ENCODE measurements at places on chromosomes 6 and 20. TPM values are rescaled to one million over a fixed set of nuclear protein-coding genes. Genes with fewer than 3 reads are reported as not detected.
A peak's percentile ranks its signal among the peaks of the same experiment; 100 is the strongest.

DNA sequence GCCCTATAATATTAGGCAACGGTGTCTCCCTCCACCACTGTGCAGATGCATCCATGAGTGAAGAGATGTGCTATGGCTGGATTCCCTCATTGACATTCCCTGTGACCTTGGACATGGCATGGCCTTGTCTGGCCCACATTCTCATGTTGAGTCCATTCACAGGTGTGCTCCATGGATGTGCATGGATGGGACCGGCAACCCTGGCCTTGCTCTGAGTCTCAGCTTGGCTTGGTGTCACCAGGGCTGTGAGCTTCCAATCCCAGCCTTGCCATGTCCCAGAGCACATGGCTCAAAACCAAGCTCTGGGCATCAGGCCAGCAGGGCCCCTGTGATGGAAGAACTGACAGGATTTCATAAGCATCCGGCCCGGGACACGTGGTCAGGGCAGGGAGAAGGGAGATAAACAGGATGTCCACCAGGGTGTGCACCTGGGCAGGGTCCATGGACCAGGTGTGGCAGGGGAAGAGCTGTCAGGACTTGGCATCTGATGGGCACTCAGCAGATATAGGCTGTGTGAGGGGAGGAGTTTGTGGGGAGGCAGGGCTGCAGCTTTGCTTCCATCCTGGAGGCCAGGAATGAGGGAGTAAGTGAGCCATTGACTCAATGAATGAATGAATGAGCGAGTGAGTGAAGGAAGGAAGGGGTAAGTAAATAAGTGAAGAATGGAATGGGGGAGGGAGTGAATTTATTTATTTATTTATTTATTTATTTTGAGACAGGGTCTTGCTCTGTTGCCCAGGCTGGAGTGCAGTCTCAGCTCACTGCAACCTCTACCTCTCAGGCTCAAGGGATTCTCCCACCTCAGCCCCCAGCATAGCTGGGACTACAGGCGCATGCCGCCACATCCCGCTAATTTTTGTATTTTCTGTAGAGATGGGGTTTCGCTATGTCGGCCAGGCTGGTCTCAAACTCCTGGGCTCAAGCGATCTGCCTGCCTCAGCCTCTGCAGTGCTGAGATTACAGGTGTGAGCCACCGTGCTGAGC lies 15.7 kb downstream of the NRSN2 start:
- DNase-seq = peak; percentile 34

DNA sequence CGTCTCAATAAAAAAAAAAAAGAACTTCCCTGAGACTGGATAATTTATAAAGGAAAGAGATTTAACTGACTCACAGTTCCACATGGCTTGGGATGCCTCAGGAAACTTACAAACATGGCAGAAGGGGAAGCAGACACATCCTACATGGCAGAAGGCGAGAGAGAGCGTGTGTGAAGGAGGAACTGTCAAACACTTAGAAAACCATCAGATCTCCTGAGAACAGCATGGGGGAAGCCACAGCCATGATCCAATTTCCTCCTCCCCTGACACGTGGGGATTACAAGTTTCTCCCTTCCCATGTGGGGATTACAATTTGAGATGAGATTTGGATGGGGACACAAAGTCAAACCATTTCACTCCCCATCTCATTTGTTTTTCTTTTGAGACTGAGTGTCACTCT lies 46.6 kb upstream of the TFAP2C start:
- DNase-seq = no peak

GRCh38 chr6:1390946-1391799 lies 1.8 kb downstream of the FOXF2 start:
- peak; percentile 71 for DNase-seq

GRCh38 chr20:10715035-10715434 lies 41.2 kb upstream of the JAG1 start:
- DNase-seq = no peak

DNA sequence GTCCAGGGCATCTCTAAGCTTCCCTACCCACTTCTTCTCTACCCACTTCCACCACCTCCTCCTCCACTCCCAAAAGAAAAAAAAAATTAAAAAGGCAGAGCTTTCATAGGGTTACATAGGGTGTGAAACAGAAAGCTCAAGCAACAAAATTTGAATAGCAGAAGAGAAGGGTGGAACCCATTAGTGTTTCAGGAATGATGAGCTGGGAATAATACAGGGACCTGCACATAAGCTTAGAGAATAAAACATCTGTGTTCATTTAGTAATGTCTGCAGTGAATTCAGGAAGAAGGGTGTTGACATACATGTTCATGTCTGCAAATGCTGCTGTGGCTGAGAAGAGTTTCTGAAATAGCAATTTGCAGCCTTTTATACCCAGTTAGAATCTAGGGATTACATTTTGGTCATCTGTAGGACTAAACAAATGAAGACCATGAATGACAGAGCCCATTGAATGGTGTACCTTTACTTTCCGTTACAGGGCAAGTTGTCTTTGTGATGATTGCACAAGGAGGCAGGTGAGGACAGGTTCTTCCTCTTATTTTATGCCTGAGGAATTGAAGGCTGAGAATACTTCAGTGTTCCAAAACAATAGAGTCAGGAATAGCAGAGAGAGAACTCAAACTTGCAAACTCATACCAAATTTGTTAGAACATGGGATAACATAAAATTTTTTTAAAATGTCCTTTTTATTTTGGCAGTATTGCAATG lies 975.1 kb downstream of the TFAP2A start:
- DNase-seq = no peak

- DNase-seq = no peak
These were observed 19.6 kb upstream of the PKHD1 start for GRCh38 chr6:52106994-52107393.

- DNase-seq = peak; percentile 52
These were observed 420.9 kb upstream of the PLCB4 start for GRCh38 chr20:8647961-8648441.

DNA sequence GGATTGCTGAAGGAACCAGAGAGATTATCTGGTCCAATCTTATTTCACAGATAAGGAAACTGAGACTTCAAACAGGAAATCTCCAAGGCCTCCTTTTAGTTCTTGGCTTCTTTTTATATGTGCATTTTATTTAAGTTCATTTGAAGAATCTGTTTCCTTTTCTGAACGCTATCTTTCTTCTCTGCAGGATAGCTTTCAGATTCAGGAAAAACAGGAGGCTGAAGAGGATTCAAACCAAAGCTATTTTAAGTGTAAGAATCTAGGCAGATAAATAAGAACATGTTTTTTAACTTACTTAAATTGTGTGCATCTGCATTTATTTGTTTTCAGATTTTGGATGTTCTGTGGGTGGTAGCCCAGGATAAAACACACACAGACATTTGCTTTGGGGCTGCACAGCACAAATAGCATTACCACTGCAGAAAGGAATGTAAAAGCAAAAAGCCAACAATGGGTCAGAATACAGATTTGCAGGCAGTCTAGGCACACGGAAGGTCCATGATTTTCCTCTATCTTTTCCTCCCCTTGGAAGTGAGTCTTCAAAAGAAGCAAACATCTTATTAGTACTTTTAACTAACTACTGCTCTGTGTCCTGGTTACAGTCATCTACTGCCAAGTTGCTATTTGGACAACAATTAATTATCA lies 188.8 kb upstream of the TBX18 start:
- no peak for DNase-seq

- DNase-seq = peak; percentile 85
These were observed 45.5 kb downstream of the ANKS1A start for GRCh38 chr6:34934516-34934915.

GRCh38 chr20:24576447-24576846 lies 107.0 kb downstream of the SYNDIG1 start:
- DNase-seq = no peak

- DNase-seq = no peak
These were observed 10.4 kb downstream of the ADTRP start for GRCh38 chr6:11767978-11768756.

GRCh38 chr20:31790401-31790800 lies 28.8 kb upstream of the MYLK2 start:
- no peak for DNase-seq

DNA sequence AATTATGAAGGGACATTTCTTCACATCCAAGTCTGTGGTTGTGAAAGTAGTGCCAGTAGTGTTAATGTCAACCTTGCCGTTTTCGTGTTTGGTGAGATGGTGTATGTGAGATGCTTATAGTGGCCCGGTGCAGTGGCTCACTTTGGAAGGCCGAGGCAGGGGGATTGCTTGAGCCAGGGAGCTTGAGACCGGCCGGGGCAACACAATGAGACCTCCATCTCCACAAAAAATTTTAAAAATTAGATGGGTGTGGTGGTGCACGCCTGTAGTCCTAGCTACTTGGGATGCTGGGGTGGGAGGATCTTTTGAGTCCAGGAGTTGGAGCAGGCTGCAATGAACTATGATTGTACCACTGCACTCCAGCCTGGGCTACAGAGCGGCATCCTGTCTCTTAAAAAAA lies 37.4 kb downstream of the PNLDC1 start:
- no peak for DNase-seq

DNA sequence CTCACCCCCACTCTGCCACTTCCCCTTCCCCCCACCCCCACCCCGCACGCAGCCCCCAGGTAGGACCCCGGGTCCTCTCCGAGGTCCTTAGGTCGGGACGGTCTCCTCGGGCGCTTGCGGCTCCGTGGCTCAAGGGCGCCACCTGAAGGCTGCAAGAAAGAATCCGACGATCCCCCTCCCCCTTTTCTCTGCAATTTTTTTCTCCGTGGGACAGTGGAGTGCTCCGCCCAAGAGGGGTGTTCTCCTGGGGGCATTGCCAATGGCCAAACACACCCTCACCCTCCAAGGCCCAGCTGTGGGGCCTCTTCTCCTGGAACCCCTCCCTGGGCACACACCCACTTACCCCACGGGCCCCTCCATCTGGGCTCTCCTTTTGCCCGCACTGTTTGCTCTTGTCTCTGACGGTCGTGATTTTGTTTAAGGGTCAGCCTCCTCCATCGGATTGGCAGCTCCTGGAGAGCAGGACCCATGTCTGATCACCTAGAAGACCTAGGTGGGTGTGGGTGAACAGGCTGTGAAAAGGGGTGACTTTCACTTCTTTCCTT lies 1.1 kb upstream of the TMEM74B start:
- peak; percentile 60 for DNase-seq

DNA sequence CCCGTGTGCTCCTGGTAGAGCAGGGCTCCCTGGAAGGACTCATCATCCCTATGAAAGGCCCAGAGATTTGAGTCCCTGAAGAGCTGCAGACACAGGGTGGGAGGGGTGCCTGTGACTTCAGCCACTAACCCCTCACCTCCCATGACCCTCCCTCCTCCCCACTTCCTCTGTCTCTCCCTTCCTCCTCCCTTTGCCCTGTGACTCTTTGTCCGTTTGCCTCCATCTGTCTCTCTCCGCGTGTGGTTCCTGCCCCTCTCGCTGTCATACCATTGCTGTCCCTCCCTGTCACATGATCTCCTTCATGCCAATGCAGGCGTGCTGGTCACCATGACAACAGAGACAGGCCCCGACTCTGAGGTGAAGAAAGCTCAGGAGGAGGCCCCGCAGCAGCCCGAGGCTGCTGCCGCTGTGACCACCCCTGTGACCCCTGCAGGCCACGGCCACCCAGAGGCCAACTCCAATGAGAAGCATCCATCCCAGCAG lies 19.0 kb downstream of the EPB41L1 start:
- peak; percentile 84 for DNase-seq

- no peak for DNase-seq
These were observed 49.1 kb upstream of the CCR6 start for GRCh38 chr6:167073679-167074274.

DNA sequence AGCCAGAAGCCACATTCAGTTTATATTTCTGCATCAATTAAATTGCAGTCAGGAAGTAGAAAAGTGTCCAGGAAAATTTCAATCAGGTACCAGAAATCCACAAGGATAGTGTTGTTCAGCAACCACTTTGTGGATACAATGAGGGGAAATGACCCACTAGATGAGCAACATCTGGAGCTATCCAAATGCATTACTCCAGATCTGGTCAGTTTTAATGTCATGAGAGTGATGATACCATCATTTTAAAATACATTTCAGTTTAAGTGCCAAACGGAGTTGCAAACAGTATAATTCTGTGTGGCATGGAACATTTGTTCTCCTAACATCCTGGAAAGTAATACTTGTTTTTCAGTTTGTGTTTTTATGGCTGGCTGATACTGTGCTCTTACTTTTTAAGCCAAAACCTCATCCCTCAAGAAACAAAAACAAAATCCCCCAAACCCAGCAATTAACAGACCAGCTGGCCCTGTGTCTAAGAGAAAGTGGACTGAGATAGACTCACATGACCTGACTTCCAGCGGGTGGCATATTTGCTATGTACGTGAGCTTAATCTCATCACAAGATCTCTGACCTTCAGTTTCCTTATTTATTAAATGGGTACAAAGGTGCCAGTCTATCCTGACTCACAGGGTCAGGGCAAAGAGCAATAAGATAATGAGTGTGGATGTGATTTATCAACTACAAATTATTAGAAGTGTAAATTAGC lies 58.8 kb upstream of the CNKSR3 start:
- no peak for DNase-seq

DNA sequence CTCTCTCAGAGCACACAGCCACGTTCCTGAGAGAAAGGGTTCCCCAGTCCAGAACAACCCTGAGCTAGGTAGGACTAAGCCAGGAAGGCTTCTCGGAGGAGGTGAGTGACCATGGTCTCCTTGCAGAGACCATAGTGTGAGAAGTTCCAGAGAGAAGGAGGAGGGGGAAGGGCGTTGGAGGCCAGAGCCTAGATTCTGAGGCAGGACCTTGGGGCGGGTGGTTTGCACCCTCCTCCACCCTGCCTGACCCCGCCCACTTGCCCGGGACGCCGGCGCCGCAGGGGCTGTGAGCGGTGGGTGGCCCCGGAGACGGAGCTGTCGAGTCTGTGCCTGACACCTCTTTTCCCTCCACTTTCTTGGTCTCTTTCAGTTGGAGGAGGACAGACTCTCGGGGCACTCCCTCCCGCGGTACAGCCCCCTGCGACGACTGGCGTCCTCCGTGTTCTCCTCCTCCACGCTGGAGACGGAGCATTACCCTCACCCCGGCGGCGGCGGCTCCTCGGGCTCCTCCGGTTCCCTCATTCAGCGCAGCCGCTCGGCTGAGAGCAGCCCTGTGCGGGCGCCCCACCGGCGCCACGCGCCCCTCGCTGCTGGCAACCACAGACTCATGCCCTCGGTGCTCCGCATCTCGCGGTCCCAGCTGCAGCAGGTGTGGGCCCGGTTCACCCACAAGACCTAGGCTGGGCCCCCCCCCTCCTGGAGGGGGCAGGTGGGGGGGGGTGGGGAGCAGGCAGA lies 26.2 kb downstream of the TTBK1 start:
- DNase-seq = no peak

GRCh38 chr6:169559592-169559991 lies 142.2 kb downstream of the WDR27 start:
- no peak for DNase-seq

GRCh38 chr20:35502352-35502751 lies 27.1 kb downstream of the C20orf173 start:
- DNase-seq = no peak

DNA sequence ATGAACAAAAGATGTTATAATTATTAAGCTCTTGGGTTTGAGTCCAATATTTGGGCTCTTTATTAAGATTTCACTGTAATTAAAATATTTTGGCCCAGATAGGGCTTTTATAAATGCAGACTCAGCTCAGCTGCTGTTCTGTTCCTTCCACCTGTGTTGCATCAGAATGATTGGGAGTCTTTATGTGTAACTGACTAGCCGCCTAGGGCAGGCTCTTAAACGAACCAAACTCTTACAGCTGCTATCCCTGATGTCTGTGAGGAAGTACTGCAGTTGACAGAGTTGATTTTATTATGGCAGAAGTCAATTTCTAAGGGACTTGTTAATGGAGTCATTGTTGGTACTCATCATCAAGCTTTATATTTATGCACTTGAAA lies 144.7 kb downstream of the MYO6 start:
- no peak for DNase-seq

The SLC22A16 gene
- polyA plus RNA-seq = not detected

The TREM2 gene
- polyA plus RNA-seq = 3.5 TPM

The GPR6 gene
- not detected for polyA plus RNA-seq

The NNAT gene
- polyA plus RNA-seq = not detected

The UBD gene
- polyA plus RNA-seq = 16.9 TPM

The RAB32 gene
- polyA plus RNA-seq = 39.1 TPM

The SLC22A2 gene
- 73.7 TPM for polyA plus RNA-seq

The CALHM6 gene
- polyA plus RNA-seq = 2.4 TPM

Measured in kidney (tissue), 22 donors.